ENCODE measurements at places on chromosomes 1 and 21.

DNA sequence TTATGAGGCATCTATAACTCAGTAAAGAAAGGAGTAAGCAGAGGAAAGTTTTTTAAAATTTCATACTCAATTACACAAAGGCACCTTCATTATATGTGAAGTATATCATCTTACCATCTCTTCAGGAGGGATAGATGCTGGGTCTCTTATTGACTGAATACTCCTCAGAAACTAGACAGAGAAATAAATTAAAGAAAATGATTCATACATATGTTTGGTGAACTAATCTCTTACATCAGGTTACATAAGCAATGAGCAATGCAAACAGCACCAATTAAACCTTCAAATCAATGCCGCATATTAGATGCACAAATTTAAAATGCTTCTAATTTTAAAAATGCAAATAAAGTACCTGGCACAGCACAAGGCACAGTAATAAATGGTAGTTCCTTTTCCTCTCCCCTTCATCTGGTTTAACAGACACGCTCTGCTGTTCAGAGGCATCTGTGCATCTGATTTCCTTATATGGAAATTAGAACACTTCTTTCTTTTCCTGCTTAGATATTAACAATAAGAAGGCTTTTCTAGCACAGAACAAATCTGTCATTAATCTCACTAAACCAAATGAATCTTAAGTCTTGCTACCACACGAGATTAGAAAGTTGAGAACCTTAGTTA, 20.0 kb downstream of the SCYL3 start:
- DNase-seq = no peak

DNA sequence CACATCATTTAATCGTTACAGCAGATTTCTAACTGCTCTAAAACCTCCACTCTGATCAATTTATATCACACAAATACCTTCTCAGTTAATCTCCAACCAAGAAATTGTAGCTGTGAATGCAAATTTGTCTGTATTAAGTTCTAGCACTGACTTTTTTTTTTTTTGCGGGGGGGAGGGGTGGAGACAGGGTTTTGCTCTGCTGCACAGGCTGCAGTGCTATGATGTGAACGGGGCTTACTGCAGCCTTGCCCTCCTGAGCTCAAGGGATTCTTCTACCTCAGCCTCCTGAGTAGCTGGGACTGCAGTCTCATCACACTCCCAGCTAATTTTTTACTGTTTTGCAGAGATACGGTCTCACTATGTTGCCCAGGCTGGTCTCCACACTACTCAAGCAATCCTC, 163.6 kb downstream of the RERE start:
- DNase-seq = no peak

- no peak for DNase-seq
Observed at GRCh38 chr1:19664453-19665185, at the start of gene HTR6. HTR6 (plus strand) TSS chr1:19664875; CDS start chr1:19665754, 879 bp downstream.

DNA sequence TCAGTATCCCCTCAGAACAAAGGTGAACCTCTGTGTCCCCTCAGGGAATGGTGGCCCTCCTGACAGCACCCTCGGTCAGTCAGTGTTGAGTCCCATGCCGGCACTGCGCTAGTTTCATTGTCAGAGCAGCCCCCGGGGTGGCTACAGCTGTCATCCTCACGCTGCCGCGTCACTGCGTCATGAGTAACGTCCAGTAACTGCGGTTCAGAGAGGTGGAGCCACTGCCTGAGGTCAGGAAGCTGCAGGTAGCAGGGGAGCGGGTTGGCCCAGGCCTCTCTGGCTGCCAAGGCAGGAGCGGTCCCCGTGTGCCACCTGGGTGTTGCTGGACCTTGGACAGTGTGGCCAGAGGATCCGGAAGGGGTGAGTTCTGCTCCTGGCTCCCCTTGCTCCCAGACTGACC, 20.2 kb upstream of the WNT4 start:
- DNase-seq = no peak

DNA sequence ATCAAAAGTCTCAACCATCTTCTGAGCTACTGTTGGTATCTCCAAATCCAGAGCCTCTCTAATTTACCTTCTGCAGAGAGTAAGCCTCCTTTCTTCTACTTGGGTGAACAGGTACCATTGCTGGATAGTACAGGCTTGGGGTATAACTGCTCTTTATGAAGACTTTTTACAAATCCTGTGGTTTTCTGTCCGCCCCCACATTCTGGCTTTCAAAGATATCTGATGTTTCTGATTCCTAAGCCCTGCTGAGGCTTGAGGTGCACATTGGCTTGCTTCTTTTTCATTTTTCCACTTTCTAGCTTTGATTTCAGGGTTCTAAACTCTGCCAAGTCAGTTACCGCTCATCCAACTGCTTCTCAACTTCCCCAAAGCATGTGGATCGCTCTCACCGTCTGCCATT, 37.1 kb downstream of the TENT5C start:
- no peak for DNase-seq

- no peak for DNase-seq
Observed at GRCh38 chr1:204495078-204495753, 611 bp upstream of the PIK3C2B start.

DNA sequence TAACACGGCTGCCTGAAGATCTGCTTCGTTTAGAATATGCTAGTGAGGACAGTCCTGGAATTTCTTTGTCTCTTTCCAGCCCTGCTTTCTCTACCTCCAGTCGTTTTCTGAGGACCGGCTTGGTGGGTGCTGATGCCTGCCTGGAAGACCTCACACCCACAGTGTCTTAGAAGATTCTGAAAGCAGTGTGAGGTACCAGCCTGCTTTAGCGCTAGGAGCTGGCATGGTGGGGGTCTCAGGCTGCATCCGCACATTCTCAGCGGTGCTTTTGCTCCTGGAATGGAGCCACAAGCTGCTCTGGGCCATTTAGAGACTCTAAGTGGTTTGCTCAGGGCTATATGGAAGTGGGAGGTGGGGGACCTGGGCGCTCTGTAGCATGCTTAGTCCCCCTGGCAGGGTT, 61.4 kb downstream of the CD247 start:
- no peak for DNase-seq

DNA sequence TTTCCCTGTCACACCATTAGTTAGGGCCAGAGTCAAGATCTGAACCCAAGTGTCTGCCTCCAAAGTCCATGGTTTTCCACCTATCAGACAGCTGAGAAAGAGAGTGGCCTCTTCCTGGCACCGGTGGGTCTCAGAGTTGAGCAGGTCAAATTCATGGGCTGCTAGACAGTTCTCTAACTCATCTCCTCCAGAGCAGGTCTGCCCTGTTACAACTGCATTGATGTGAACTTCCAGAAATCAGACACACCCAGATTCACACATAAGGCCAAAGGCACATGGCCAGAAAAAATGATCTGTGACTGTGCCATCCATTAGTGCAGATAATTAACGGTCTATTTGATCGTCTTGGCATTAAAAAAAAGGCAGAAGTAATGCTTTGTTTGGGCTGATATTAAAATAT, 17.5 kb downstream of the SMIM12 start:
- DNase-seq = no peak

GRCh38 chr1:224959115-224959514, 29.6 kb downstream of the DNAH14 start:
- no peak for DNase-seq

DNA sequence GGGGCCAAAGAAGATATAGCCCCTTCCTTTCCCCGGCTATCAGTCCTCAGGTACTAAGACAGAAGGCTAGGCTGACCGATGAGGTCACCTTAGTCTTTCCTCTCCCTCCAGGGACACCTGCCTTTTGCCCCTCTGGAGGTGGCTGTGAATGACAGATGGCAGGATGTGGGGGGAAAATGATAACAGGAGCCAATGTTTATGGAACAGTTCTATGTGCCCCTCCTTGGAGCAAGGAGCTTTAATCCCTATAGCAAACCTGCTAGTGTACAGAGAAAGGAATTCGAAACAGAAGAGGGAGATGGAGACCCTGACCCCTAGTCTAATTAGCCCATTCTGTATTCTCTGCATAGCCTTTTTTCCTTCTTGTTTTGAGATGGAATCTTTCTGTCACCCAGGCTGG, 28.1 kb downstream of the SERINC2 start:
- DNase-seq = no peak

DNA sequence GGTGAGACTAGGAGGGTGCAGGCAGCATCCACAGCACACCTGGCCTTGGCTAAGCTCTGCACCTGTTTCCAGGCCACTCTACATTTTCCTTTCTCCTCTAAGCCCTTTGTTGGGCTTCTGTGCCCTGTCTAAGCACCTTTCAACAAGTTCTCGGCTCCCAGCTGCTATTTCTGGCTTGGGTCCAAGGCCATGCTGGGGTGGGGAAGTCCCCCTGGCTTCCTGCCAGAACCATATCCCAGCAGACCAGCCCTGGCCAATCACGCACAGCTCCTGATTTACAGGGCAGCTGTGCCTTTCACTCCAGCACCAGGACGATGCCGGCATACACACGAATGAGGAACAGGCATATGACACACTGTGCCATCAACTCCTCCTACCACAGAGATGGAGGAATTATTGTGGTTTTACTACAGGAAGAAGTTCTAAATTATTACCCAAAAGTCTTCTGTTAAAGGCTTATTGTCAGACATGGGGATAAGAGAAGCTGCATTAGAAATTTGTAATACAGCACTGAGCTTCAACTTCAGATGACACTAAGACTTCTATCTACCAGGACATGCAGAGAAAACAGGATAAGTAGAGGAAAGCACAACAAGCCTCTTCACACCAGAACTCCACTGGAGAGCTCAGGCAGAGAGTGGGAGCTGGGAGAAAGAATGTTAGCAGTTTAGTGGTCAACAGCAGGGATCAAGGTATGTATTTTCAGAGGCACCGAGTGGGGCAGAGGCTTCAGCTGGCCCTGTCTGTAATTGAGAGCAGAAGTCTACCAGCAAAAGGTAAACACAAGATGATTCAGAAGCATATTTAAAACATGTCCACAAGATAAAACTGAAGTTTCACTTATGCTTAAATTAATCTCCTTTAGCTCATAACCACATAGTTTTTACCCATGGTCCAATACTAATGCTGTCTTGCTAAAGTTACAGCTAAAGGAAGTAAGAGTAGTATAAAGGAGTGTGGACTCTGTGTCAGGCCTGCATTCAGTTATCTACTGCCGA, 37.4 kb downstream of the TRIT1 start:
- no peak for DNase-seq

DNA sequence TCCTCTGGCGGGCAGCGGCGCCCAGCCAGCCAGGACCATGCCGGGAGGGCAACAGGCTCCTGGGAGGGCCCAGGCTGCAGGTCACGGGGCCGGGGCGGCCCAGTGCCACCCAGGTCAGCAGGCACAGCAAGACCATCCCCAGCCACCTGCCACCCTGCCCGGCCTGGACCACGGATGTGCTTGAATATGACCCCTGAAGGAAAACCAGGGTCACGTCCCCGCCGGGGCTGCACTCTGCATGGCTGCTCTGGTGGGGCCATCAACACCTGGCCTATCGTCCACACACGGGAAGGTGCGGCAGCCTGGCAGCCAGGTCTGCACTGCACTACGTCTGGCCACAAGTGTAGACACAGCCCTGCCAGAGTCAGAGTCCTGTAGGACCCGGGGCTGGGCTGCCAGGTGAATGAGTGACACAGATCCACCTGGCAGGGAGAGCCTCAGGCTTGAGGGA, 6.9 kb downstream of the WNT9A start:
- DNase-seq = no peak

DNA sequence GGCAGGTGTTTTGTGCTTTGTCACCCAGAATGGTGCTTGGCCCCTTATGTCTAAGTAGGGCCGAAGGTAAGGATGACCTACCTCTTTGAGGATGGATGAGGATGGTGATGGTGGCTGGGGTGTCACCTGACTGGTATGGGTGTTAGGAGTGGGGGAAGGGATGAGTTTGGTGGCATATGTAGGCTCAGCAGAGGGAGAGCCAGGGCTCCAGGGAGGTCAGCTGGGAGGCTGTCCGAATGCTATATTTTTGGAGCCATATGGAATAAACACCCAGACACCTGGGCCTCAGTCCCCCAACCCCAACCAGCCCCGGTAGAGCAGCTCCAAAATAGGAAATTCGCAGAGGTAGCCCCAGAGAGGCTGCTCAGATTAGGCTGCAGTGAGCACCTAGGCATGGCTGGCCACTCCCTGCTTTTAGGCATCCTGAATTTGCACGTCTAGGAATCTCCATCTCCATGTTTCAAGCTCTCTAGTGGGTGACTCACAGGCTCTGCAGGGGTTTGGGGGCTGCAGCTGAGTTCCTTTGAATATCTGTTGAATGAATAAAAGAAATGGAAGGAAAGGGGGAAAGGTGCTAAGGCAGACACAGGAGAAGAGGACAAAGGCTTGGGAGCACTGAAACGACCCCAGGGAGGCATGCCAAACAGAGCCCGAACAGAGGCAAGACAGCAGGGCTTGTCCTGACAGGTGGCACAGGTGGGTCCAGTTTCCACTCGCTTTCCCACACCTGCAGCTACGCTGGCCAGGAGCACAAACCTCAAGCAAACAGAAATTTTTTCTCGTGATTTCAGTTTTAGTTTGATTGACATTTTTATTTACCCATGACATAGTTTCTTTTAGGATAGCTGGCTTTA, 135.3 kb upstream of the EDN2 start:
- DNase-seq = no peak

DNA sequence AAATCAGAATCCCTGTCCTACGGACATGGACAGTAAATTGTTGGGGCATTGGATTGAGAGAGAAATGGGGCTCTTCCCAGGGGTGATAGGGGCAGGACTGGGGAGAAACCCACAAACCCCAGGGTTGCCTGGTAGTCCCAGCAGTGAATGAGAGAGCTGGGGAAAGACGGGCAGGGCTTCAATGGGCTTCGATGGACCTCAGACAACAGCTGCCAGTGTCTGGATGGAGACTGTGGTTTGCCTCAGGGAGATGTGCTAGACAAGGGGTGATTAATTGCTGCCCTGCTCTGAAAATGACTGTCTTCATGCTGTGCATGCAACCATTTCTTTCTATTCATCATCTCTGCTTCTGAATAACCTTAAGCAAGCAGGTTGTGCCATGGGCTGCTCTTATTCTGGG, 7.4 kb downstream of the GPR25 start:
- DNase-seq = no peak

DNA sequence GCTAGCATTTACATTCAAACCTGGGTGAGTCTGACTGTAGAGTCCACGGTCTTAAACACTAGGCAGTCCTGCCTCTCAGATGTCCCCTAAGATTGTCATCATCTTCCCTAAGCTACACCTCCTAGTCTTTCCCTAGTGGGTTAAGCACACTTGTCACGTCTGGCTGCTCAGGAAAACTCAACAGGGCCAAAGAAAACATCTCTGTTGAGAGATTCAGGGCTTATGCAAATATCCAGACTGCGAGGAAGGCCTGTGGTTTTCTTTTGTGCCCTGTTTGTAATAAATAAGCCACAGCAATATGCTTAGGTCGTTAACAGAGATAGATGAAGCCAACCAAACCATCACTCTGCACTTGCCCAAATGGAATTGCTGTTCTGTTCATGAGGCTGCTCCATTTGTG, 472.6 kb upstream of the DEPDC1 start:
- no peak for DNase-seq

DNA sequence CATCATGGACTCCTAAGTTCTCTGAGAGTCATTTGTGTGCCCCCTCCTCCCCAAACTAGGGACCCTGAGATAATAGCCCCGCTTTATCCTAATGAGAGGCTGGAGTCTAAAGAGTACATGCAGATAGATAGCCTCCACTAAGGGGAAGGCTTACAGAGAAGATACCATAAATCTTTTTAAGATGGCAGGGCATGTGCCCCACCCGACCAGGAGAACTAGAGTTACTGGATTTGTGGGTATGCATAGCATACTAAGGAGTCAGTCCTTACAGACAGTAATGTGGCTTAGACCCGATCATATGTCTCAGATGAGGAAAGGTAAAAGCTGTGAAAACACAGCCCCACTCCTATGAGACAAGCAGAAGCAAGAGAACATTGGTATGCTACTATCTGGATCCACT, 25.7 kb upstream of the PKN2 start:
- DNase-seq = no peak

Data from HTR-8/SVneo (cell line).